ENCODE measurements at places on chromosomes 4 and X.

GRCh38 chr4:112318239-112319142, 21.3 kb downstream of the ALPK1 start:
- DNase-seq: no peak

DNA sequence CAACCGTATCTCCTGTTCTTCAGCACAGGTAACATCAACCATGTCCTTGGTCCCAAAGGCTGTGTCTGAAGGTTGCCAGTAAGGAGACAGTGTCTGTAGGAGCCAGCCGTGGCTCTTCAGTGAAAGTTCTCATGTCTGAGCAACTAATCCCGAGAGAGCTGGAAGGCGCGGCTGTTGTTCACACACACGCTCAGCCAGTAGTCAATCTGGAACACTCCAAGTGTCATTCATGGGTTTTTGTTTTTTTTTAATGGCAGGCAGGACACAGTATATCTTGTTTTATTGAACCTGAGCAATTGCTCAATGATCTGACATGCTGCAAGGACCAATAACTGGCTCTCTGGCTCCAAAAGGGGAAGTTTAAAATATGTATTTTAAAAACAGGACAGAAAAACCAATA, 48.4 kb upstream of the MAP3K15 start:
- no peak for DNase-seq

DNA sequence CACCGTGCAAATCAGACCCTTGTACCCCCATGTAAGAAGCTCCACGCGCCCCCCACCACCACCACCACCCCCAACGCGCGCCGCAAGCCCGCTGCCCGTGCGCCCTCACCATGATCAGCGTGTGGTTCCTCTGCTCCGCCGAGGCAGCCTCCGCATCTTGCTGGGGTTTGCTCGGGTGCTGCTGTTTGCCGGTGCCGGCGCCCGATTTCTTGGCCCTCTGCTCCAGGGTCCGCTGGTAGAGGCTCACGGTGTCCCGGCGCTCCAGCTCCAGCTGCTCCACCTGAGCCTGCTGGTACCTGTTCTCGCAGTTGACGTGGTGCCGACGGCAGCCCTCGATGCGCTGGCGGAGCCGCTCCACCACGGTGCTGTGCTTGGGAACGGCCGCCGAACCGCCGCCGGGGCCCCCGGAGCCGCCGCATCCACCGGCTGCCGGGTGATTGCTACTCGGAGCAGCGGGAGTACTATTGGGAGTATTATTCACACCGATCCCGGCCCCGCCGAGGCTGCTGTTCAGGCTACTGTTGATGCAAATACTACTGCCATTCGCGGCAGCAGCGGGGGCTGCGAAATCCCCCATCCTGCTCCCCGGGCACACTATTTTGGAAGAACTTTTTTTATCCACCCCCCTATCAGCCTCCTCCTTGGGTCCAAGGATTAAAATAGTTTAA, 1.1 kb downstream of the MAML3 start:
- no peak for DNase-seq

DNA sequence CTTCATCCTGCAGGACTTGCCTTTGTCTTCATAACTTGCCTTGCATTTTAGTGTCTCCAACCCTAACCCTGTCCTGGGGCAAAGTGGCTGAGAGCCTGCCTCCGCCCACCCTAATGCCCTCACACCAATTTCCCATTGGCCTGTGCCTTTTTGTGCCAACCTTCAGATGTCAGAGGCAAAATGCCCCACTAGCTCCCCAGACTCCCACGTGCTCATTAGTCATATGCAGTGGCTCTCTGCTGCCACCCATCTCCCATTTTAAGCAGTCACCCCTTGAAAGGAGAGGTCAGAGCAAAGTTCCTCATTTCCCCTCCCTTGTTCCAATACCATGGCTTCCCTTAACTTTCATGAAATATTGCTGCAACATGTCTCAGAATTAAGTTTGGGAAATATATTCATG, 74.8 kb upstream of the PASD1 start:
- no peak for DNase-seq

DNA sequence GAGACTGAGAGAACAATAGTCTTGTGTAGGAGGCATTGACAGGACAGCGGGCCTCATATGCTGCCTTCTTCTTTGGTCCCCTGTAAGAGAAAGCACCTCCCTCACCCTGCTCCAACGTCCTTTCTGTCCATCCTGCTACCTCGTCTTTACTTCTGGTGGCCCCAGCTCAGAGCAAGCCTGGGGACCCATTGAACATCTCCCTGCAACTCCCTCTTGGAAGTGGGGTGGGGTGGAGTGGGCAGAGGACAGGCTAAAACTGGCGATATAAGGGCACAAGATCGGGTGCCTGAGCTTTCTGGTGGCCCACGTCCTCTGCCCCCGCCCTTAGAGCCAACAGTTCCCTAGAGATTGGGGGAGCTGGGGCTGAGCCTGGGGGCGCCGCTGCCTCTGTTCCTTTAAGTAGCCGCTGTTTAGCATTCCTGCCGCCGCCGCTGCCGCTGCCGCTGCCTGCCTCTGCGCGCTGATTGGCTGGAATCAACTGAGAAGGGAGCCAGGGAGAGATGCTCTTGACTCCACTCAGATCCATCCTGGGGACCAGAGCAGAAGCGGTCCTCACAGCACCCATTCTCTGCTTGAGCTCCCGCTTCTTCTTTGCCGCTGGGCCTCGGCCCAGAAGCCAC, at the start of gene DLG3:
Gene DLG3, plus strand, starts transcription at position 510 of the 620 bp plus-strand sequence. CDS start 367 bp downstream, outside the sequence.
- DNase-seq: no peak

- DNase-seq: no peak
Observed at GRCh38 chr4:107066621-107067020, 30.5 kb upstream of the DKK2 start.

- peak; percentile 90 for DNase-seq
Observed at GRCh38 chr4:110854021-110854678, 231.3 kb upstream of the PITX2 start.

GRCh38 chrX:40310447-40310846, 212.7 kb upstream of the BCOR start:
- DNase-seq: no peak

GRCh38 chr4:140095694-140096482, 58.1 kb downstream of the MAML3 start:
- peak; percentile 70 for DNase-seq

DNA sequence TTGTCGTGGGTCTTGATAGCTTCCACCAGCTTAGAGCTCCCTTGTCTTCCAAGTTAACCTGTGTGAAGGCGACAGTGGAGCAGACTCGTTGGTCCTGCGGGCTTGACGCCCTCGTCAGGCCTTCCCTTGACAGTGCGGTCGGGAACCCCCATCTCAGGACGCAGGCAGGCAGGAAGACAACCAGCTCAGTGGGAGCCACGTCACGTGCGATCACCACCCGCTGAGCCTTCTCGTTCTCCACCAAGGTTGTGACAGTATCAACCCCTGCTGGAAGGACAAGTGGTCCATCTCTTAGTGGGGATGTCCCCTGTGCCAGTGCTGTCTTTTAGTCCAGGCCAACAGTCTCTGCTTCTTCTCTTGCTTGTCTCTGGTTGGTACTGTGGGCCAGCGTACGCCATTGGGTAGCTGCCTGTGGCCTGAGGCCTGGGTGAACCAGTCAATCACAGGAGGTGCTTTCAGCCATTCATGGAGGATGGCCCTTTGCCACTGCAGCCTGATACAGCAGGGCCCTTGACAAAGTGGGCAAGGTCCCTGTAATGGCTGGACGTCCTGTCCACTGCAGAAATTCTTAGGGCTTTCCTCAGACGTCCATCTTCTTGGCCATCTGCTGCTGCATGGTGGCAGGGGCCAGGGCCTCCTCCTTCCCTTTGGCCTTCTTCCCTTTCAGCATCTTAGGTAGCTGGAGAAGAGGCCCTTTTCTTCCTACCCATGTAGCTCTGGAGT, 31.4 kb downstream of the RGS12 start:
- no peak for DNase-seq

- no peak for DNase-seq
Observed at GRCh38 chr4:11701966-11702725, 273.5 kb upstream of the HS3ST1 start.

DNA sequence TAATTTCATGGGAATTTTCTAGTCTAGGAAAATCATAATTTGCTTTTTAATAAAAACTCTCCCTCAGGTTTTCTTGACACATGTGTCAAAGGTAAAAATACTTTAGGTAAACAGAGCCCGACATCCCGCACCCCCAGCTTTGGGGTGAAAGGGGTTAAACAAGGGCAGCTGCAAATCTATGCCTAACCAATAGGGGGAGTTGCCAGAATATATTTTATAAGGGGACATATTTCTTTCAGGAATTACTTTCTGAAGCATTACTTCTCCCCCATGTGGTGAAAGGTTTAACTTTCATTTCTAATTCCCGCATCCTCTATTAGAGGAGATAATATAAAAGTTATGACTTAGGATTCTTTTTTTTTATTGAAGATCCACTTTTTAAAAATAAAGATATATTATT, 53.9 kb upstream of the HEPH start:
- DNase-seq: peak; percentile 0

- no peak for DNase-seq
Observed at GRCh38 chr4:127771535-127772275, 10.4 kb upstream of the HSPA4L start.

- no peak for DNase-seq
Observed at GRCh38 chr4:143625632-143626031, 74.8 kb downstream of the FREM3 start.

Measured in AG09309 (cell line).